ENCODE measurements at places on chromosomes 4 and X. TPM values are rescaled to one million over a fixed set of nuclear protein-coding genes. Genes with fewer than 3 reads are reported as not detected.

DNA sequence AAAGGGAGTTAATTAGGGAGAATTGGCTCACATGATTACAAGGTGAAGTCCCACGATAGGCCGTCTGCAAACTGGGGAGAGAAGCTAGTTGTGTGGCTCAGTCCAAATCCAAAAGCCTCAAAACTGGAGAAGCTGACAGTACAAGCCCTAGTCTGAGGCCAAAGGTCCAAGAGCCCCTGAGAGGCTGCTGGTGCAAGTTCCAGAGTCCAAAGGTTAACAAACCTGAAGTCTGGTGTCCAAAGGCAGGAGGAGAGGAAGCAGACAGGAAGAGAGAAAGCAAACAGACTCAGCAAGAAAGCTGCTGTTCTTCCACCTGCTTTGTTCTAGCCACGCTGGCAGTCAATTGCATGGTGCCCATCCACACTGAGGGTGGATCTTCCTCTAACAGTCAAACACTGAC lies 29.0 kb upstream of the SPACA5B start:
- no peaks in the 10 kb centered on the region for H3K4me1 ChIP-seq
- H3K27me3 ChIP-seq, result no peaks in the 10 kb centered on the region
- no peak overlapping the region for H3K4me3 ChIP-seq
- no peak for DNase-seq

The ANXA10 gene
- total RNA-seq, result not detected

The PFKFB1 gene
- total RNA-seq, result 0.38 TPM

The SPANXN5 gene
- not detected for total RNA-seq

GRCh38 chr4:38467296-38467695 lies 196.7 kb upstream of the KLF3 start:
- H3K4me3 ChIP-seq, result no peak overlapping the region
- H3K36me3 ChIP-seq, result no peaks in the 10 kb centered on the region
- DNase-seq, result no peak

The STPG2 gene
- total RNA-seq, result 0.13 TPM

GRCh38 chr4:118193421-118193820 lies 159.1 kb downstream of the NDST3 start:
- no peak overlapping the region for H3K27ac ChIP-seq
- H3K4me3 ChIP-seq, result no peak overlapping the region
- DNase-seq, result no peak
- H3K36me3 ChIP-seq, result no peaks in the 10 kb centered on the region
- H3K4me1 ChIP-seq, result no peaks in the 10 kb centered on the region

DNA sequence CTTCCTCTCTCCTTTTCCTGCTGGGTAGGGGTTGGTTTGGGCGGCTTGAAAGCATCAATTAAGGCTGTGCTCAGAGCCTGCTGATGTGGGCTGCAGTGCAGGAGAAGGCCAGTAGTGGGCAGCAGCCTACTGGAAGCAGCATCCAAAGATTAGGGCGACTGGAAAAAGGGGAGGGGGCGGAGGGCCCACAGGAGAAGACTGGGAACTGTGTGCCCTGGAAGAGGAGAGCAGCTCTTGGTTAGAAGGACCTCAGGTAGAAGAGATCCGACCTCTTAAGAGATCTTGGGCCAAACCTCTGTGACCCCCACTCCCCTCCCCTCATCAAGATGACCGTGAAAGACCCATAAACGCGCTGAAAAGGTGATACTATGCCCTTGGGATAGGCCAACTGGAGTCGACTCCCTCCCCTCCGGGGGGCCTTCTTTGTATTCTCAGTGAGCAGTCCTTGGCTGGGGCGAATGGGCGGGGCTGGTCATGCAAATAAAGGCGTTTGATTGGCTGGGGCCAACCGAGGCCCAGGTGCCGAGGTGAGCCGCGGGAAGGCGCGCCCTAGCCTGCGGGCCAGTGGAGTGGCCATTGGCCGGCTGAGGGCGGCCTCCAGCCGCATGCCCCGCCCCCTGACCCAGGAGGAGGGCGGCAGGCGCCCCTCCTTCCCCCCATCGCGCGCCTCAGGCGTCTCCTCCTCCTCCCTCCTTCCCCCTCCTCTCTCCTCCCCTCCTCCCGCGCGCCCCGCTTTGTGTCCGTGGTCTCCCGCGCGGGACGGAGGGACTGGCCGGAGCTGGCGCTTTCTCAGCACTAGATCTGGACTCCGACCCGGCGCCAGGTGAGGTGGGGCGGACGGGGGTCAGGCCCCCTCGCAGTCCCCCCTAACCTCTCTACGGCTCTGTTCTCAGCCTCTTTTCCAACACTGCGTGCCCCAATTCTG lies 10.1 kb downstream of the DLG3 start:
- peak overlapping the region; percentile 61 for H3K4me3 ChIP-seq
- peaks cover 12% of the 10 kb centered on the region for H3K4me1 ChIP-seq
- H3K27ac ChIP-seq, result 0 out of 2 replicates have a peak overlapping the region, but pooled peaks have one; percentile 25

The C4orf33 gene
- 13.2 TPM for total RNA-seq

DNA sequence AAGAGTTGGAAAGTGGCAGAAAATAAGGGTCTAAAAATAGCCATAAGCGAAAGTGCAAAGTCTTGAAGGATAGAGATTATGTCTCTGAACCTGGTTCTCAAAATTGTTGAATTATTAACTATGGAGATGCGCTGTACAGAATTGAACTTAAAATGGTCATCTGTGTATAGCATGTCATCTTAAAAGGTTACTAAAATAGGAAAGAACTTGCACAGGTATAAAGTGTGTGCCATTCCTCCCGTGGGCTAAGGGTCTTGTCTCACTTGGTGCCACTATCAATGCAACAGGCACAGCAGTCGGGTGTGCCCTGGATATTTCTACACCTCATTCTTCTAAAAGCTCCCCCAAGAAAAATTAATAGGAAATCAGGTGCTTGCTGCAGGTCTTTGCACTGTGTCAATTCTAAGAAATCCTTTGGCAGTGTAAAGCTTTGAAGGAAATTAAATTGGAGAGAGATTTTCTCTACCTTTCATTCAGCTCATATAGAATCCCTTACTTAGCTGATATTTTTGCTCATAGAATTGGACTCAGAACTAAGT lies 2.4 kb downstream of the SORBS2 start:
- H3K36me3 ChIP-seq, result no peaks in the 10 kb centered on the region
- H3K27me3 ChIP-seq, result no peaks in the 10 kb centered on the region
- H3K4me1 ChIP-seq, result peaks cover 6% of the 10 kb centered on the region
- no peak overlapping the region for H3K27ac ChIP-seq
- H3K4me3 ChIP-seq, result no peak overlapping the region
- DNase-seq, result no peak

The RS1 gene
- not detected for total RNA-seq

DNA sequence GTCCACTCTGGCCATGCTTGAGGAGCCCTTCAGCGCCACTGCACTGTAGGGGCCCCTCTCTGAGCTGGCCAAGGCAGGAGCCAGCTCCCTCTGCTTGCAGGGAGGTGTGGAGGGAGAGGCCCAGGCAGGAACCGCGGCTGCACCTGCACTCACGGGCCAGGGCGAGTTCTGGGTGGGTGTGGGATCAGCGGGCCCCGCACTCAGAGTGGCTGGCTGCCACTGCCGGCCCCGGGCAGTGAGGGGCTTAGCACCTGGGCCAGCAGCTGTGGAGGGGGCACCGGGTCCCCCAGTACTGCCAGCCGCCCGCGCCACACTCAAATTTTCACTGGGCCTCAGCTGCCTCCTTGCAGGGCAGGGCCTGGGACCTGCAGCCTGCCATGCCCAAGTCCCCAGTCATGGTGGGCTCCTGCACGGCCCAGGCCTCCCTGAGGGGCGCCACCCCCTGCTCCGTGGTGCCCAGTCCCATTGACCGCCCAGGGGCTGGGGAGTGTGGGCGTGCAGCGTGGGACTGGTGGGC lies 347.2 kb upstream of the SPOCK3 start:
- H3K27ac ChIP-seq, result no peak overlapping the region
- no peaks in the 10 kb centered on the region for H3K36me3 ChIP-seq
- H3K4me3 ChIP-seq, result no peak overlapping the region
- no peak for DNase-seq
- H3K4me1 ChIP-seq, result no peaks in the 10 kb centered on the region
- no peaks in the 10 kb centered on the region for H3K27me3 ChIP-seq

GRCh38 chr4:139279760-139280620 lies at the start of gene MGARP:
Gene MGARP (minus strand): TSS chr4:139280225. CDS start chr4:139280158, 67 bp downstream.
- no peak within 1 kb of the TSS for H3K27ac ChIP-seq
- H3K4me3 ChIP-seq, result 0 out of 2 replicates have a peak within 1 kb of the TSS, but pooled peaks have one; percentile 18
- DNase-seq, result no peak
- no peaks in the 10 kb centered on the region for H3K36me3 ChIP-seq
- no peaks in the 10 kb centered on the region for H3K4me1 ChIP-seq
- H3K27me3 ChIP-seq, result peaks cover 19% of the 10 kb centered on the region

All from GM12878 (cell line).